ENCODE measurements at places on chromosomes 7 and 10. TPM values are rescaled to one million over a fixed set of nuclear protein-coding genes. Genes with fewer than 3 reads are reported as not detected.

DNA sequence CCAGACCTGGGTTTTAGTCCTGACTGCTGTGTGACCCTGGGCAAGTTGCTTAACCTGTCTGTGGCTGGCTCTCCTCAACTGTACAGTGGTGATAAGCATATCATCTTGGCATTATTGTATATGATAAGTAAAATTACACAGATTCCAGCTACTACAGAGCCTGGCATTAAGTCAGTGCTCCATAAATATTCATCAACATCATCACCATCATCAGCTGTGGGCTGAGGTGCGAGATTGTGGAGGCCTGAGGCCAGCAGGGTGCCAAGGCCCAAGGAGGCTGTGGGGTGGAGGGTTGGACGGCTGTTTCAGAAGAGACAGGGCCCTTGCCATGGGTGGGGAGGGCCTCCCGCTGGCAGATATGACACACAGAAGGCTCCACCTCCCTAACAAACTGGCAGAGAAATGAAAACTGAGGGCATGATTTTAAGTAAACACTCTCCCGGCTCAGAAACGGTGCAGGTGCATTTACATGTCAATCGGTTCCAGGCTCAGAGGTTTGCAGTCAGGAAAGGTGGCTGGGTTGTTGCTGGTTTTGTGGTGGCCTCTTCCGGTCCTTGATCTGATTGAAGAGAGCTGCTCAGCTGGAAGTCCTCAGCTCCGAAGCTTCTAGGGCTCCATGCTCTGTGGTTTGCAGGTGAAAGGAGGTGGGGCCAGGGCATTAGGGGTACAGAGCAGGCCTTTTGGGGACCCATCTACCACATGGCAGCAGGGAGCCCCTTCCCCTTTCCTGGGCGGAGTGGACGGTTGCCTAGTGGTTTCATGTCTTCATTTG lies 10.2 kb downstream of the CRYGN start:
- no peak for DNase-seq

GRCh38 chr10:59561477-59562121 lies 148.1 kb downstream of the SLC16A9 start:
- no peak for DNase-seq

DNA sequence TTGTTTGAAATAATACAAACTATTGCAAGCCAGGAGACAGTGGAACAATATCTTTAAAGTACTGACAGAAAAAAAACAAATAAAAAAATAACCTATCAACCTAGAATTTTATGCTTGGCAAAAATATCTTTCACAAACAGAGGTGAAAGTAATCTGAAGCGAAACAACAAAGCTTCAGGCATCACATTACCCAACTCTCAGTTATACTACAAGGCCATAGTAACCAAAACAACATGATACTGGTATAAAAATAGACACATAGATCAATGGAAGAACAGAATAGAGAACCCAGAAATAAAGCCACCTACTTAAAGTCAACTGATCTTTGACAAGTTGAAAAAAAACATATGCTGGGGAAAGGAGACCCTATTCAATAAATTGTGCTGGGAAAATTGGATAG lies 26.5 kb upstream of the HECW1 start:
- no peak for DNase-seq

DNA sequence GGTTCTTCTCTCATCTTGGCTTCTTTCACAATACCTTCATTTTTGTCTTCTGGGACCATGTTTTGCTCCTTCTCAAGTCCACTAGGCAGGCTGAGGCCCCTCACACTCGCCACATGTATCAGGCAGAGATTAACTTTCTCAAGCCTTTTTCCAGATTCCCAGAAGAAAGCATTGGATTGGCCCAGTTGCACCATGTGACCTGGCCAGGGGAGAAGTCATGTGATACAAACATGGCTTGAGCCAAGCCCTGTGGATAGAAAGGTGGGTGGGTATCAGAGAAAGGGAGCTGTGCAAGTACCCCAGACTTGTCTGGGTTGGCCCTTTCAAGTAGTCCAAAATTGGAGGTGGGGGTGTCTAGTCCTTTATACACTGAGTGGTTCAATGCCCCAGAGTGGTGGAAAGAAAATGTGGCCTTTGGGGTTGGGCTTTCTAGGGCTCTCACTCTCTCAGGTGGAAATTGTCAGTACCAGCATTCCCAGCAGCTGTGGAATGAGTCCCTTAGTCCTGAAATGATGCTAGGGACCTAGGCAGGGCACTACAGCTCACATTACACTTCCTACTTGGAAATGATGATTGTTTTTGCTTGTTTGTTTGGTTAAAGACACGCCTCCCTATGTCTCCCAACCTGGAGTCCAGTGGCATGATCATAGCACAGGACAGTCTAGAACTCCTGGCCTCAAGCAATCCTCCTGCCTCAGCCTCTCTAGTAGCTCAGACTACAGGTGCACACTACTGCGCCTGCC lies 36.9 kb upstream of the C10orf67 start:
- no peak for DNase-seq

DNA sequence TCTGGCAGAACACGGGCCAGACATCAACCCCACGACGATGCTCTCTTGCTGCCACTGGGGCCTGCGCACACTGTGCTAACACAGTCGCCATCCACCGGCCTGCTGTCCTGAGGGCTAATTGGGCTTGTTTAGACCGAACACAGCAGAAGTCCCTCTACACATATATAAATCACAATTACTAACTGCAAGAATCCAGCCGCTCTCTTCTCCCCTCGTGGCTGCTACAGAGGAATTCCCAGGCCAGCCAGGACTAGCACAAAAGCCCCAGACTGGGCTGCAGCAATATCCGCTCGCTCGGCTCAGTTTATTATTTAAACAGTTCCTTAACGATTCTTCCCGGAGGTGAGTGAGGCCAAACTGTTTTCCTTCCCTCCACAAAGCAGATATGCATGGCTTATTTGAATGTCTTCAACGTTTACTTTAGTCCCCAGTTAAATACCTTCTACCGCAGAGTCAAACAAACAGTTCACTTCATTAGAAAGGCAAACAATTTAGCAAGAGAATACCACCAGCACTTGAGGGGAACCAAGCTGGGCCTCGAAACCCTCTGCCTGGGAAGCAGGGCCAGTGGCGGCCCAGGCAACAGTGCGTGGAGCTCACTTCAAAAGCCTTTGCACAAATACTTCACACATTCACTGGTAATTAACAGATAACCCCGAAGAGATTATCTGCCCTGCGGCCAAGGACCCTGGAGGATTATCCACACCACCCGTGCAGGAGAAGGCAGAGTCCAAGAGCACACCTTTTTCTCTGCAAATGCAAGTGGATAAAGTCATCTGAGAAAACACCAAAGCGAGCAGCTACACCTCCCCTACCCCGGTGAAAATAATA lies 145.3 kb downstream of the GLI3 start:
- DNase-seq: no peak

The CRPPA gene
- total RNA-seq: 4.9 TPM

The TSPAN15 gene
- 30.3 TPM for total RNA-seq

The UCN3 gene
- not detected for total RNA-seq

DNA sequence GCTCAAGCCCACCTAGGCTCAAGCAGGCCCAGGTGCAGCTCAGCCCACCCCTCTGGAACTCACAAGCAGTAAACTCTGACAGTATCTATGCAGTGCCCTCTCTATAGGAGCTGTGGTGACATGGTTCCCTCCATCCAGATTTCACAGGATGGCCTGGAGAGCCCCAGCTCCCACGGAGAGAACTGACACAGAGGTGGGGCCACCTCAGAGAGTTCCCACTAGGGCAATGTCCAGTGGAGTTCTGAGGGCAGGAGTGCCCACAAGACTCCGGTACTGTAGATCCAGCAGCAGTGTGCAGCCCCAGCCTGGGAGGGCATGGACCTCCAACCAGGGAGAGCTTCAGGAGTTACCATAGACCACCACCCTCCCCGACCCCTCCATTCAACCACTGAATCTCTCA lies 37.3 kb upstream of the CNPY1 start:
- no peak for DNase-seq
